ENCODE measurements at places on chromosomes 7 and 10. TPM values are rescaled to one million over a fixed set of nuclear protein-coding genes. Genes with fewer than 3 reads are reported as not detected.

DNA sequence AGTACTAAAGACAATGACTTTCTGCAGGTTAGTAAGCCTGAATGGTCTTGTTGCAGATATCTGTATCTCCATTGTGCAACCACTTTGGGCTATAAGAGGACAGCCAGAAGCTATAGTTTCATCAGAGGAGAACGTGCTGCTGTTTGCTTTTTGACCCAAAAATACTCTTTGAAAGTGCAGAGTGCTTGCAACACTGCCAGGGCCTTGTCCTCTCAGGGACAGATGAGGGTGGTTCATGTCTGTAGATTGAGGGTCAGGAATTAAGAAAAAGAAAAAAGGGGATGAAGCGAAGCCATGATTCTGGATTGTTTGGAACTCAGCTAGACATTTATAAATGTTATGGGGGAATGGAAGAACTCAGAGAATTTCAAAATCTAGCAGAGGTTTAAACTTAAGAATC is 212.5 kb downstream of the SEC23IP start:
- DNase-seq = no peak

The TFEC gene
- total RNA-seq = 41.9 TPM

The ST8SIA6 gene
- 12.5 TPM for total RNA-seq

The ENTPD1 gene
- total RNA-seq = 34.5 TPM

DNA sequence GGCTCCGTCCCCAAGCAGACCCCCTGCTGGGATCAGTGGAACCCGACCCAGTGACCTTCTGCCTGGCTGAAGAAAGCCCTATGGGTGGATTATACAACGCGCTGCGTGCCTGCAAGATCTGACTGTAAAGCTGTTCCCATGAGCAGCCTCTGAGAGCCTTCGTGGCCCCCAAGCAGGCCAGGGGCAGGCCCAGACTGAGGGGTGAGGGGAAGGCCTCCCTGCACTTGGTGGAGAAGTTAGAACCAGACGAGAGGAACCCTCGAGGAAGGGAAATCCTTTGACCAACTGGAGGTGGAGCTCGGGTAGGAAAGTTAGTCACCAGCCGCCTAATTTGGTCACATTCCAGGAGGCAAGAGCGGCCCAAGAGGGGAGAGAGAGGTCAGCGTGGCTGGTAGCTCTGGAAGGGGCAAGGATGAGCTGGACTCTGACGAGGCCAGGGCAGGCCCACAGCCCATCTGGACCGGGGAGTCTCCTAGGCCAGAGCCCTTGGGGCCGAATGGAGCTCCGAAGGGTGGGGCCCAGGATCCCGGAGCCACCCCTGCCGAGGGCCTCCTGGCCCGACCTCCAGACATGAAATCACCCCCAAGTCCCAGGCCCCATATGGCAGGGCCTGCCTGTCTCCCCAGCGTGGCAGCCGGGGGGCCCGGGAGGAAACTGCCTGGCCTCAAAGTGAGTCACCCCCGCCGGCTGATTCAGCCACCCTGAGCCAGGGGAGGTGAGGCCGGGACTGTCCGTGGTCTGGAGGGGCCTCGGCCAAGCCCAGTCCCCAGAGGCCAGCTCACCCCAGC is 23.3 kb upstream of the PDGFA start:
- peak; percentile 39 for DNase-seq

The FBXL15 gene
- 16.6 TPM for total RNA-seq

- DNase-seq = no peak
Measured at GRCh38 chr7:3245077-3245476, 56.0 kb upstream of the SDK1 start.

The CHAT gene
- not detected for total RNA-seq

GRCh38 chr10:54064215-54064614 is 736.8 kb downstream of the PCDH15 start:
- no peak for DNase-seq

DNA sequence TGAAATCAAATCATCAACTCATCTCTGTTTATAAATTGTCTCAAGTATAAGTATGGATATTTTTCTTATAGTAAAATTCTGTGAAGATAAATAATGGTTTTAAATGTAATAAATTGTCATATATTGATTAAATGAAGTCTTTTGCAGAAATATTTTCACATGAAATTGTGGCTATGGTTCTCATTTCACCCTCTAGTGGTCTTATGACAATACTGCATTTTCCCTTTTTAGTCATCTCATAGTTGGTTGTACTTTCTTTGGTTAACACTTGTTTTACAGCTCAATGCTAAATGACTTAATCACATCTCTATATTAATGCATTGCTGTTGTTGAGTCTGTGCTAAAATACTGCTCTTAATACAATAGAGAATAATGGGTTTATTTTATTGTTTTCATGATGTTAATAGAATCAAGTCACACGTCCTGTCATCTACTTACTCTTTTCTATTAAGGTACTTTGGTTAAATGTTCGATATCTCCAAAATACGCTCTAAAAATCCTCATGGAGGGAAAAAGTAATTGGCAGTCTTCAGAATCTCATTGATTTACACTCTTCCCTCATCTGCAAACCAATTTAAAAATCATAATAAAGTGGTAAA is 38.0 kb upstream of the CACNA2D1 start:
- no peak for DNase-seq

DNA sequence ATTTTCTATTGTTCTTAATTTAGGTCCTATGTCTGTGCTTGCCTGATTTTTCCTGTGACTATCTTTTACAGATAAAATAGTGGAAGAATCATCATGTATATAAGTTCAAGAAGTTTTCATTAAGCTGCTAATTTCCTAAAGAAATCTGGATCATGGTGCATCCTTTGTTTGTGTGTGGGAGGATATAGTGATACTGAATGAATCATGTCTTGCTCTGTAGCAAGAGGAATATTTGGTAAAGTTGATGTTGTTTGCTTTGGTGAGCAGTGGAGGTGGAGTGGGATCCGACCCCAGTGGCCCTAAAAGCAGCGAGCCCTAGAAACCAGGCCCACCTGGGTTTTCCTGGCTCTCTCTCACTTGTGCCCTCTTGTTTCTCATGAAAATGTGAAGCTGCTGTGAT is 83.7 kb downstream of the CCNY start:
- no peak for DNase-seq

The DPP6 gene
- 0.71 TPM for total RNA-seq

GRCh38 chr10:64454962-64455361 is 933.8 kb downstream of the REEP3 start:
- DNase-seq = no peak

DNA sequence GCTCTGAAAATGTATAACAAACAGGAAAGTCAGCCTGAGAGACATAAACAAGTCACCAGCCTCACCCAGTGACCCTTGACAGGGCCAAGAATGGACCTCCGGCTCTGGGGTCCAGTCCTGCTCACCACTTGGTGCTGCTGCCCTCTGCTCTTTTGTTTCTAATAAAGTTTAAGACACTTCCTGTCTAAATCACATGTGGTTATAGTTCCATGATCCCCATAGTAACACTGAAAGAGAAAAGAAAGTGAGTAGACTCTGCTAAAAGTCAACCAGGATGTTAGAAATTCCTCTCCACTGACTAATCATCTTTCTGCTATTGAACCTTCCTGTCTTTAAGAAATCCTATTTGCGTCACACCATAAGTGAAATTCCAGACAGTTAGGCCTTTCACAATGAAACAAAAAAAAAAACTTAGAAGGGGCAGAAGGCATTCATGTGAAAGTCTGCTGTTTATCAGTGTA is 179.2 kb upstream of the BET1 start:
- DNase-seq = peak; percentile 38

- DNase-seq = no peak
Measured at GRCh38 chr7:50497968-50498367, 47.8 kb upstream of the FIGNL1 start.

DNA sequence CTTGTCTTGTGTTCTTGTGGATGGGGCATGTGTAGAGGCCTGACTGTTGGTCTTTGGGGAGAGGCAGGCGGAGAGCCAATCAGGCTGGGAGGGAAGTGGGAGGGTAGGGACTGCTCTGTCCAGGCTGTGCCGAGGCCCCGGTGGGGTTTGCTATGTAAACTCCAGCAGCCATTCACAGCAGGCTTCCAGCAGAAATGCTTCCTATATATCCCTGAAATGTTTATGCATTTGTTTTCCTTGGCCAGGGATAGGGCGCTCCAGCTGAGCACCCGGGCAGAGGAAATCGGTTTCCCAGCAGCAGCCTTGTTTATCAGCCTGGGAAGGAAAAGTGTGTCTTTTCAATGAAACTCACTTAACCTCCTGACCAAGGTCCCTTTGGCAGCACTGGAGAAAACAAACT is 18.3 kb upstream of the AQP1 start:
- no peak for DNase-seq

DNA sequence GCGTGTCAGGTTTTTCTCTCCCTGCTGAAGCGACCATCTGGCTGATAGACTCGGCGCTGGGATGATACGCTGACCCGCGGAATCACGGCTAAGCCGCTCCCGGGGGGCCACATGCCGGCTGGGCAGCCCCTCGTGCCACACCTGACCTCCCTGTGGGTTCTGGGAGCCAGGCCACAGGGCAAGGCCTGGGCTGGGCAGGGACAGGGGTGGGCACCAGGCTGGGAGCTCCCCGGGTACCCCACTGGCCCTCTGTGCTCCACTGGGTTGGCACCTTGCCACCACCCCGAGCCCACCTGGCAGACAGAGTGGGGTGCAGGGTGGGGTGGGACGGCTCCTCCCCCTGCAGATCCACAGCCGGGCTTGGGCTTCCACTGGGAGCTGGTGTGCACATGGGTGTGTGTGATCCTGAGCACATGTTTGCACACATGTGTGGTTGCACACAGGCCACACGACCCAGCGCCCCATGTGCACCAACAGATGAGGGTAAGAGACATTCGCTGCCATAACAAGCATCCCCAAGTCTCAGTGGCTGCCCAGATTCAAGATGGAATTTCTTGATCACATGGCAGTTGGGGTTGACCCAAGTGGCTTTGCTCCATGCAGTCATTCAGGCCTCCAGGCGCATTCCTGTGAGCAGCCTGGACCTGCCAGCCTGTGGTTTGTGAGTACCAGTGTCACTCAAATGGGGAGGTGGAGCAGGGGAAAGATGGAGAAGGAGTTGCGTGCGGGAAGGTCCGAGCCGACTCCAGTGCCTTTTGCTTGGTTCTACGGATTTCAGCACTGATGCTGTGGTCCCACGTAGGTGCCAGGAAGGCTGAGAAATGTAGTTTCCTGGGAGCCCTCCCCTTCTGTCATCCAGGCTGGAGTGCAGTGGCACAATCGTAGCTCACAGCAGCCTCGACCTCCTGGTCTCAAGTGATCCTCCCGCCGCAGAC is 79.7 kb downstream of the UNCX start:
- peak; percentile 40 for DNase-seq

GRCh38 chr7:99210265-99210970 is 2.5 kb upstream of the KPNA7 start:
- DNase-seq = no peak

The KAZALD1 gene
- 9.9 TPM for total RNA-seq

- no peak for DNase-seq
Measured at GRCh38 chr7:46781901-46782439, 799.9 kb downstream of the TNS3 start.

The NSUN6 gene
- total RNA-seq = 13.1 TPM

DNA sequence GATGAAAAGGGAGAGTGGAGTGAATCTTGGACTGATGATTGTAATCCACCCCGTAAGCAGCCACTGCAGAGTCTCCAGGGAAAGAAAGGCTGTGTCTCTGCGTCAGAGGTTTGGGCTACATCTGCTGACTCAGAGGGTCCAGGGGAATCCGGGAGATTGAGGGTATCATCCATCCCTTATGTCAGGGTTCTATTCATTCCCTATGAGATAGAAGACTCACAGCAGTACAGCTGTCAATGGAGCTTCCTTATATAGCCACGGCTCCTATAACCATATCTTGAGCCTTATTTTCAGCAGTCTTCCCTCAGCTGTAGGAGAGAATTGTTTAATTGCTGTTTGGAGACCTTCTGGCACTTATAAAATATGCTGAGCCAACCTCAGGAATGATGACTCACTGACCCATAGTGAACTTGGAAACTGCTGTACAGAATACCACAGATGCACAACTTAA is 558.2 kb upstream of the PFKP start:
- no peak for DNase-seq

DNA sequence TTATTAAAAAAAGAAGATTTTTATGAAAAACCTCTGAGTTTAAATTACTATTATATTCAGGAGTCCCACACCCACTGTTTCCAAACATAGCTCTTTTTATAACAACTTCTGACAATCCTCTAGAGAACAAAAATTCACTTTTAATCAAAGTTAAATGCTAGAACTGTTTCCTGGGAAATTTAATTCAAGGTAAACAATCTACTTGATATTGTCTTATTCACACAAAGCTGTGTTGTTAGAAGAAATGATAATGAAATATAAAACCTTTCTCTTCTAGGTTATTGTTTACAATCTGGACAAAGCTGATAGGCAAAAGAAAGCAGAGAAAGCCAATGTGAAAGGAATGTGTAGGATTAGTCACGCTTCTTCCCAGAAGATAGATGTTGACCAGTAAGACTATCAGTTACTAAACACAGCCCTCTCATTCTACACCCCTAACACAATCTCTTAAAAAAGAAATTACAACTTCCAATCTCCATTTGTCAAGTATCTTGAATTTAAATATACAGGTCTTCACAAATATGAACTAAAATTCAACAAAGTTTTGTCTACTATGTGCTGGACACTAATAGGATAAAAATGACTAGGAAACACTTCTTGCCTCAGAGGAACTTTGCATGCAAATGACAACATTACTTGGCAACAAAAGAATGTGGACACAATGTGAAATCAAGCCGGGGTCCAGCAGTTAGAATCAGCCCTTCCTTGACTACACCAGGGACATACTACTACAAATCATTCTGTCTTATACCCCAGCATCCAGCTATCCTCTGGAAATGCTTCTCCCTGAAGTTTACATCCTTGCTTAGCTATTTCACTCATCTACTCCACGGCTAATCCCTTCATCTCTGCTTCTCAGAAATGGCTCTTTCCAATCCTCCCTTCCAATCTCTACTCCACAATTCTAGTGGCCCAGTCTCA is 123.7 kb downstream of the IMMP2L start:
- no peak for DNase-seq

The KEL gene
- total RNA-seq = 1.6 TPM

GRCh38 chr10:130577039-130577438 is 440.8 kb downstream of the GLRX3 start:
- DNase-seq = no peak

GRCh38 chr10:77987671-77988255 is 41.6 kb downstream of the POLR3A start:
- no peak for DNase-seq

DNA sequence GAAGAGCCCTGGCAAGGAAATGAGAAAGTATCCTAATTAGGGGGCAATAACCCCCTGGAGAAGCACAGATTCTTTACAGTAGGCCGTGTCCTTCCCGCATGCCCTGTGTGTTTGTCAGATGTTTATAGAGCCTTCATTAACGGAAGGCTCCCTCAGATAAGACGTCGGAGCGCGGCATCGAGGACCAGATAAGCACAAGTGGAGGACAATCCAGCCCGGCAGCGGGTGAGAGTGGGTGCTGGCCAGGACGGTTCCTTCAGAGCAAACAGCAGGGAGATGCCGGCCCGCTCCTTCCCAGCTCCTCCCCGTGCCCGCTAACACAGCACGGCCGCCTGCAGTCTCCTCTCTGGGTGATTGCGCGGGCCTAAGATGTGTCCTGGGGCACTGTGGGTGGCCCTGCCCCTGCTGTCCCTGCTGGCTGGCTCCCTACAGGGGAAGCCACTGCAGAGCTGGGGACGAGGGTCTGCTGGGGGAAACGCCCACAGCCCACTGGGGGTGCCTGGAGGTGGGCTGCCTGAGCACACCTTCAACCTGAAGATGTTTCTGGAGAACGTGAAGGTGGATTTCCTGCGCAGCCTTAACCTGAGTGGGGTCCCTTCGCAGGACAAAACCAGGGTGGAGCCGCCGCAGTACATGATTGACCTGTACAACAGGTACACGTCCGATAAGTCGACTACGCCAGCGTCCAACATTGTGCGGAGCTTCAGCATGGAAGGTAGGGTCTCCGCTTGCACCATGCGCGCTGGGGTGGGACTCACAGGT is at the start of gene GDF2:
TSS of gene GDF2 (plus strand) at position 155 of the 762 bp plus-strand sequence. CDS start at position 370, 215 bp downstream.
- no peak for DNase-seq
